NCI-H1092 treated with DMSO at 0.1 percent for 48 hours (cell line): ENCODE measurements at places on chromosomes 11 and 22.

DNA sequence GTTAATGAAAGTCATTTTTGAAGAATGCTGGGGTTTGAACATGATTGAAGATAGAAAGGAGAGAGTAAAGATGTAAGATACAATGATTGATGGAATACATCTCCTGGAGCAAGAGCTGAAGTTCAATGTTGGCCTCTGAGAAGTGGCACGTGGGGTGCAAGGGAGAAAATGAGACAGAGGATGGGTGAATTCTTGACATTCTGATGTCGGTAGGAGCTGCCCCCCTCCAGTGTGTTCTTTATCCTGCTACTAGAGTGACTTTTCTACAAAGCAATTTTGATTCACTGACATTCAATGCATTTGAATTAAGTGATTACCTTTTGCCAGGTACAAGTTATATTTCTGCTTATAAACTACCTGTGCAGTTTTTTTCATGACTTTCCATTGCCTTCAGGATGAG lies 159.0 kb upstream of the MTMR2 start:
- DNase-seq = no peak

- no peak for DNase-seq
Measured at GRCh38 chr11:31799435-31800397, 11.4 kb downstream of the PAX6 start.

- peak; percentile 41 for DNase-seq
Measured at GRCh38 chr11:8267831-8268529, 4.3 kb upstream of the LMO1 start.

DNA sequence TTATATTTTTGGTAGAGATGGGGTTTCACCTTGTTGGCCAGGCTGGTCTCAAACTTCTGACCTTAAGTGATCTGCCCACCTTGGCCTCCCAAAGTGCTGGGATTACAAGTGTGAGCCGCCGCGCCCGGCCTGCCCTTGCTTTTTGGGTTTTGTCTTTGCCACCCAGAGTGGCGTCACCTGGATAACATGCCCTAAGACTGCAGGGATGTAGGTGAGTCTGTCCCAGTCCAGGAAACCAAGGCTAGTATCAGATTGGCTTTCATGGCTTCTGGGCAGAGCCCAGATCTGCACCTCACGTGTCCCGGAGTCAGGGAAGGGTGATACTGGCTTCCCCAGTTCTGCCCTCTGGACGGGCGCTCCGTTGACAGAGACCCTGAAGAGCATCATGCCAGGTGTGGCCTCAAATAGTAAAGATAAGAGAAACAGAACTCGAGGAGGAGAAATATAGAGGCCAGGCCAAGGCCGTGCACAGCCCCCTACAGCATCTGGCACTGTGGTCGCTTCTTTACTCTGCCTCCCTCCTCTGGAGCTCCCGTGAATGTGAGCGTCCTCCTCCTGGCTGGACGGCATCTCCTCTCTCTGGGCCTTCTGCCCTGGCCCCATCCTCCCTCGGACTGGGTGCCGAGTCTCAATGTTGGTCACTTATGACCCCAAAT lies 7.8 kb upstream of the APOBEC3B start:
- no peak for DNase-seq

DNA sequence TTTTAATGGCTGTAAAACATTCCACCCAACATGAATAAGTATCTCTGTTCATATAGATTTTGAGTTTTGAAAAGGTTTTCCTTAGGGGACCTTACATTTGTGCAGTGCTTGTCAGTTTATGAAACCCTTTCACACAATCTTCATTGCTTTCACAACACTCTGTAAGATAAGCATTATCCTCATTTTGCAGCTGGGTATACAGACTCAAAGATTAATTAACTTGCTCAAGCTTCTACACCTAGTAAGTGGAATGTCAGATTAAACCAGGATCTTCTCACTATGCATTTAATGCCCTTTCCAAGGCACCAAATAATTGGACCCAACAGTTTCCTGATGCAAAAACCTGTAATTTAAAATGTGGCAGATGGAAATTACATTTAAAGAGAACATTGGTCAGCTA lies 11.6 kb upstream of the GAB2 start:
- DNase-seq = no peak

DNA sequence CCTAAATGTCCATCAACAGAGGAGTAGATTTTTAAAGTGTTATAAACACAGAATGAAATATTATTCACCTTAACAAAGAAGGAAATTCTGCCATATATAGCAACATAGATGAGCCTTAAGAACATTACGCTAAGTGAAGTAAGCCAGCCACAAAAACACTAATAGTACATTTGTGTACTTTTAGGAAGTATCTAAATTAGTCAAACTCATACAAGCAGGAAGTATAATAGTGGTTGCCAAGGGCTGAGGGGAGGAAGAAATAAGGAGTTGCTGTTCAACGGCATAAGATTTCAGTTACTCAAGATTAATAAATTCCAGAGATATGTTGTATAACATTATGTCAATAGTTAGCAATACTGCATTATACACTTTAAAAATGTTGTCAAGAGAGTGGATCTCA lies 181.7 kb upstream of the ZC3H12C start:
- no peak for DNase-seq

DNA sequence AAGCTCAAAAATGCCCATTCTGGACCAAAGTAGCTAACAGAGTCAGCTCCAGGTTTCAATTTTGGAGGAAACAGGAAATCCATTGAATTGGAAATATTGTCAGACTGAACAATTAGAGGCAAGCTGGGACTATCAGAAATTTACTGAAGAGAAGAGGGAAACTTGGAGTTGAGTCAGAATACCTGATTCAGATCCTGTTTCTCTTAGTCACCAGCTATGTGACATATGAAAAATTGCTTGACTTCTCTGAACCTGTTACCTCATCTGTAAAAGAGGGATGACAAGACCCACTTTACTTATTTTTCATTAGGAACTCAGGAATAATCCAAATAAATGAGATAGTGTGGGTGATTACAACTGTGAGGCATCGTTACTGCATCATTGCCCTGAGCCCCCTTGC lies 148.9 kb upstream of the CADM1 start:
- DNase-seq = no peak

GRCh38 chr22:50027639-50028537 lies 15.3 kb upstream of the IL17REL start:
- DNase-seq = peak; percentile 5

DNA sequence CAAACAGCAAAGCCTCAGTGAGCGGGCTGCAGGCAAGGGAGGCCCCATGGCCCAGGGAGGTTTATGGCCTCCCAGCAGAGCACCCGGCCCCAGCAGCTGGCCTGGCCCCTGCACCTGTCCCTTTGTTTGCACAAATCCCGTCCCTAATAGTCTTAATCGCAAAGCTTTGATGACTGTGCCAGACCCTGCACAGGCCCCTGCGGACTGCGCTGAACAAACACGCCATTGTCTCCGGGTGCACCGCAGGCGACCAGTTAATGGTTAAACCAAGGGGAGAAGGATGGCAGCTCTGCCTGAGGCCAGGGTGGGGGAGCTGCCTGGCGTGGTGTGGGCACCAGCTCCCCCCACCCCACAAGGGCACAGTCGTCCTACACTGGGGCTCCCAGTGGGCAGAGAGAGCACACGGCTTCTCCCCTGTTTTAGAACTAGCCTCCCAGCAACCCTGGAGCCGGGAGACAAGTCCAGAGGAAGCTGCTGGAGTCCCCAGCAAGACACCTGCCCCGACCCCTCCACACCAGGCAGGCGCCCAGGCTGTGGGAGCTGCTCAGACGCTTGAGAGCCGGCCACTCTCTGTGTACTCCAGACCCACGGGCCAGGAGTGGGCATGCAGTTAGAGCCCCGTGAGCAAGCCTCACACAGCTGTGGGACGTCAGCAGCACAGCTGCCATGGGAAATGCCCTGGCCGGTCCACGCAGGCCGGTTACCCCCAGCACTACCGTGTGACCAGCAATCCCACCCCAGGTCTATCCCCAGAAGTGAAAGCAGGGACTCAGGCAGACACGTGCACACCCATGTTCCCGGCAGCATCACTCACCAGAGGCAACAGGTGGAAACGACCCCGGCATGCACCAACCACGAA lies 39.7 kb upstream of the TH start:
- peak; percentile 99 for DNase-seq
